ENCODE measurements at places on chromosomes 12 and 14. TPM values are rescaled to one million over a fixed set of nuclear protein-coding genes. Genes with fewer than 3 reads are reported as not detected.

- H3K27me3 ChIP-seq, result no peaks in the 10 kb centered on the region
- no peaks in the 10 kb centered on the region for H3K36me3 ChIP-seq
- no peak for DNase-seq
- H3K27ac ChIP-seq, result no peak overlapping the region
- H3K4me1 ChIP-seq, result no peaks in the 10 kb centered on the region
These were observed 396.7 kb upstream of the PDE3A start for GRCh38 chr12:19971361-19972280.

GRCh38 chr12:27024291-27024690 lies 1.9 kb downstream of the MED21 start:
- DNase-seq, result no peak
- peaks cover 5% of the 10 kb centered on the region for H3K36me3 ChIP-seq
- no peaks in the 10 kb centered on the region for H3K27me3 ChIP-seq

GRCh38 chr12:26149968-26150500 lies 25.2 kb upstream of the BHLHE41 start:
- no peaks in the 10 kb centered on the region for H3K36me3 ChIP-seq
- H3K27me3 ChIP-seq, result no peaks in the 10 kb centered on the region
- no peak for DNase-seq
- H3K4me1 ChIP-seq, result no peaks in the 10 kb centered on the region
- no peak overlapping the region for H3K27ac ChIP-seq

Gene KERA
- 0.33 TPM for total RNA-seq

- H3K36me3 ChIP-seq, result no peaks in the 10 kb centered on the region
- DNase-seq, result no peak
- no peak overlapping the region for H3K4me3 ChIP-seq
- H3K4me1 ChIP-seq, result no peaks in the 10 kb centered on the region
- H3K27me3 ChIP-seq, result no peaks in the 10 kb centered on the region
- H3K27ac ChIP-seq, result no peak overlapping the region
These were observed 101.9 kb downstream of the TMTC3 start for GRCh38 chr12:88243982-88244381.

DNA sequence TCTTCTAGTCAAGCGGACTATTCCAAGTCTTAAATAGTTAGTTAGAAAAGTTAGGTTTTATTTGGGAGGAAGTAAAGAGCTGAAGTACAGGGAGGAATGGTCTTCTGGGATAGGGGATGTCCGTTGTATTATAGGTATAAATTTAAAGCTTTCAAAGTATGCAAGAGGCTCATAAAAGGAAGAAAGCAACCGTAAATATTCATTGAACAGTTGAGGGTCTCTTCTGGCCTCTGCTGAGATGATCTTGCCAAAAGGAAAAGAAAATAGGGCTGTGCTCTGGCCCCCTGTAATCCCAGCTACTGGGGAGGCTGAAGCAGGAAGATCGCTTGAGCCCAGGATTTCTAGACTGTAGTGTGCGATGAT lies 377 bp upstream of the TIMELESS start:
- H3K4me1 ChIP-seq, result no peaks in the 10 kb centered on the region
- H3K27me3 ChIP-seq, result no peaks in the 10 kb centered on the region
- no peak for DNase-seq
- H3K27ac ChIP-seq, result peak overlapping the region; percentile 92

Gene ST8SIA1
- 2.6 TPM for total RNA-seq

DNA sequence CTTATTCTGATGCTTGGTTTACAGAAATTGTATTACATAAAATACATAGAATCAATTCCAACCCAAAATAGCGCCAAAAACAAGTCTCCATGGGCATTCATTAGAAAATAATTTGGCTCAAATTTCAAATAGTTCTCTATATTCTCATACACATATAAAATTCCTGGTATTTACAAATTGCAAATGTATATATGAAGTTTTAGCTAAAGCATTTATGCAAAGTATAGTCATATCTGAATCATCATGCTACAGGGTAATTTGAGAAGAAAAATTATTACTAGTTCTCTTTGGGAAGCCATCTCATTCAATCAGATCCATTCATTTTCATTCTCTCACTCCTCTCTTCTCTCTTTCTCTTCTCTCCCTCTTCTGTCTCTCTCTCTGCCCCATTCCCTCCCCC lies 257.8 kb downstream of the DPF3 start:
- no peaks in the 10 kb centered on the region for H3K27me3 ChIP-seq
- H3K27ac ChIP-seq, result no peak overlapping the region
- H3K36me3 ChIP-seq, result no peaks in the 10 kb centered on the region
- H3K4me3 ChIP-seq, result no peak overlapping the region
- H3K4me1 ChIP-seq, result no peaks in the 10 kb centered on the region

- no peaks in the 10 kb centered on the region for H3K27me3 ChIP-seq
- no peak overlapping the region for H3K27ac ChIP-seq
- peak; percentile 60 for DNase-seq
- H3K4me3 ChIP-seq, result no peak overlapping the region
These were observed 36.7 kb downstream of the TMBIM6 start for GRCh38 chr12:49777800-49778748.

- H3K4me1 ChIP-seq, result peaks cover 3% of the 10 kb centered on the region
- H3K27me3 ChIP-seq, result no peaks in the 10 kb centered on the region
- no peak overlapping the region for H3K27ac ChIP-seq
- H3K4me3 ChIP-seq, result no peak overlapping the region
These were observed 10.3 kb upstream of the CD27 start for GRCh38 chr12:6434205-6435140.

DNA sequence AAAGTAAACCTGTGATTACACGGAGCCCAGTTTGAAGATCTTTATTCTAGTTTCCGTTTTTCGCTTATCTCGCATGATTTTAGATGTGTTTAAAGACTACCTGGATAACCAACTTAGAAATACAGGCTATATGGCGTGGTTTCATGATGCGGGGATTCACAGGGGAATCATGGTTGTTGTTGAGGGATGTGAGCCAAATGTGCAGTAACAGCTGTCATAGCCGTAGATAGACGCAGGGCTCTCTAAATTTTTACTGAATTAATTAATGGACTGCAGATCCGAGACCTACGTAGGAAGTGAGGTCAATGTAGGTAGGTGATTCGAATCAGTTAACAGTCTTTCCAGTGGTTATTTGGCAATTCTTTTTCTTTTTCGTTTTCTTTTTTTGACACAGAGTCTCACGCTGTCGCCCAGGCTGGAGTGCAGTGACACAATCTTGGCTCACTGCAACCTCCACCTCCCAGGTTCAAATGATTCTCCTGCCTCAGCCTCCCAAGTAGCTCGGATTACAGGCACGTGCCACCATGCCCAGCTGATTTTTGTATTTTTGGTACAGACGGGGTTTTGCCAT lies 144.9 kb upstream of the AMIGO2 start:
- no peak overlapping the region for H3K27ac ChIP-seq
- no peaks in the 10 kb centered on the region for H3K4me1 ChIP-seq

Gene RDH11
- total RNA-seq, result 57.5 TPM

Gene KRT72
- not detected for total RNA-seq

Gene CCDC196
- total RNA-seq, result not detected

- DNase-seq, result no peak
- no peaks in the 10 kb centered on the region for H3K27me3 ChIP-seq
- H3K36me3 ChIP-seq, result peaks cover 11% of the 10 kb centered on the region
- no peaks in the 10 kb centered on the region for H3K4me1 ChIP-seq
- peak overlapping the region; percentile 61 for H3K27ac ChIP-seq
These were observed 17.5 kb downstream of the YBX3 start for GRCh38 chr12:10705655-10706054.

DNA sequence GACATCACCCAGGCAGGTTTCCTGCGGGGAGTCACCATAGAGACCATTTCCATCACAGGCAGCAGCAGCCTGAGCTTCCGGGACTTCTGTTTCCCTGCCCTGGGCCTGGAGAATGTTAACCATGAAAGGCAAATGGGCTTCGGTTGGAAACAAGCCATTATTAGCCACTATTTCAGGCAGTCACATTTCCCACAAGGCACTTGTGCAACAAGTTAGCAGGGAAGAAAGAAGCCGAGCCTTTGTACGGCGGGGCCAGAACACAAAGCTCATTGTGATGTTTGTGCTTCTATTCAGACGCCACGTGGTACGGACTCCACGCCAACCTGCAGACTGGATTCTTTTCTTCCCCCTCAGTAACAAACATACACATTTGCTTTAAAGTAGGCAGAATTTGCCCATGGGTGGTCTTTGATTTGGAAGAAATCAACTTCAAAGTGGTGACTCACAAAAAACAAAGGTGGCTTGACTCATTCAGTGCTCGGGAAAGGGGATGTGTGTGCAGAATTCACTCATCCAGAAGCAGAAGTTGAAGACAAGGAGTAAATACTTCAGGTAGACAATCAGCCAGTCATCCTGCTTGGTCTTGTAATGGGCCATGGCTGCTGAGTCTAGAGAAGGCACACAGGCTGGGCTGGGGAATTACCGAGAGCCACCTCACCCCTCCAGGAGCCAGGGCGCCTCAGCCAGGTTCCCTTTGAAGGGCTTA lies 154.2 kb upstream of the PRMT8 start:
- H3K4me1 ChIP-seq, result no peaks in the 10 kb centered on the region
- no peak overlapping the region for H3K4me3 ChIP-seq

Gene PRH2
- not detected for total RNA-seq

Gene LRTM2
- not detected for total RNA-seq

Gene MMP14
- 136 TPM for total RNA-seq

Gene KCNH5
- 0.88 TPM for total RNA-seq

DNA sequence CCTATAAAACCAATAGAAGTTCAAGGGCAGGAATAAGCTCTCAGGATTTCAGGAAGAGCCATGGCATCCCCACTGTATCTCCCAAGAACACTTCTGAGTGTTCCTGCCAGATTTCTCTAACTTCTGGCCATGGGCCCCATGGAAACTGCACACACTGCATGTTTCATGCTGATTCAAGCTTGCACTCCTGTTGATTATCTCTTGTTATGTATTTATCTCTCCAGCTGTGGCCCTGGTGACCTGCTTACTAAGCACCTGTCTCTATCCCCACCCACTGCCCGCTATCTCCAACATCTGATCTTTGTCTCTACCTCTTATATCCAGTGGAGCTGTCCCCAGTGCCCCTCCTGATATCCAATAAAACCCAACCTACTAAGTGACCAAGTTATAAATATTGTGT lies 285.3 kb downstream of the PDZRN4 start:
- DNase-seq, result no peak
- no peaks in the 10 kb centered on the region for H3K4me1 ChIP-seq
- no peaks in the 10 kb centered on the region for H3K27me3 ChIP-seq
- no peaks in the 10 kb centered on the region for H3K36me3 ChIP-seq
- H3K27ac ChIP-seq, result no peak overlapping the region

DNA sequence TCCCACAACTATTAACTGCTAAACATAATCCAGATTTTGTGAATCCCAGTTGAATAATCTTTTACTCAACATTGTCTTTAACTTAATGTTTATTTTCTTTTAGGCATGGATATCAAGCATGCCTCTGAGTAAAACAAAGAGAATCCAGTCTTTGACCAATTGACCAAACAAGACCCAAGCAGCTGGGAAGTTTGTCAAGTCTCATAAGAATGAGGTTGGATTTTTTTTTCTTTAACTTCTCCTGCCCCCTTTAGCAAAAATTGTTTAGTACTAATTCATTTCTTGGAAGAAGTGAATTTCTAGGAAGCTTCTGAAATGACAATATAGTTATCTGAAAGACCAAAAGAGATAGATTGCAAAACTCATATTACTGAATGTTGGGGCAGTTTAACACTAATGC lies 89.9 kb downstream of the OTOGL start:
- H3K36me3 ChIP-seq, result no peaks in the 10 kb centered on the region
- no peaks in the 10 kb centered on the region for H3K4me1 ChIP-seq
- H3K27me3 ChIP-seq, result no peaks in the 10 kb centered on the region
- no peak for DNase-seq

GRCh38 chr14:36212987-36213386 lies 36.5 kb upstream of the PTCSC3 start:
- H3K27ac ChIP-seq, result no peak overlapping the region
- no peak overlapping the region for H3K4me3 ChIP-seq
- DNase-seq, result no peak
- no peaks in the 10 kb centered on the region for H3K27me3 ChIP-seq
- no peaks in the 10 kb centered on the region for H3K36me3 ChIP-seq

Gene FAIM2
- 1.3 TPM for total RNA-seq

Gene SDSL
- total RNA-seq, result 4.6 TPM

GRCh38 chr12:123498126-123498825 lies 35.2 kb downstream of the RILPL1 start:
- no peaks in the 10 kb centered on the region for H3K36me3 ChIP-seq
- no peaks in the 10 kb centered on the region for H3K27me3 ChIP-seq
- no peaks in the 10 kb centered on the region for H3K4me1 ChIP-seq

DNA sequence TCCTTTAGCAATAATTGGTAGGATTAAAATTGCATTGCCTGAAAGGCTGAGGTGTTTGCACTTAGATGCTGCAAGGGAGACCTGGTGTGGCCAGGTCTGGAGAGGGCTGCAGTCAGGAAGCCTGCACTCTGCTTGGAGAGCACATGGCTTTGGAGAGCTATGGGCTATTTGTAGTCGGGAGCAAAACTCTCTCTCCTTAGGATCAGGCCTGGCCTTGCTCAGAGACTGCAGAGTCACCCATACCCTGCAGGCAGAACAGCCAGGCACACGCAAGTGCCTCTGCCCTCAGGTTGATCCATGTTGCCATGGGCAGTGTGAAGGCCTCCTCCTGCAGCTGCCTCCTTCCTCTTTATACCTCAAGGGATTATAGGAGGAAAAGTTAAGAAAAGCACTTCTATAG lies 26.8 kb downstream of the CKB start:
- no peak for DNase-seq
- H3K4me1 ChIP-seq, result no peaks in the 10 kb centered on the region
- H3K27ac ChIP-seq, result no peak overlapping the region
- H3K36me3 ChIP-seq, result no peaks in the 10 kb centered on the region
- no peak overlapping the region for H3K4me3 ChIP-seq

DNA sequence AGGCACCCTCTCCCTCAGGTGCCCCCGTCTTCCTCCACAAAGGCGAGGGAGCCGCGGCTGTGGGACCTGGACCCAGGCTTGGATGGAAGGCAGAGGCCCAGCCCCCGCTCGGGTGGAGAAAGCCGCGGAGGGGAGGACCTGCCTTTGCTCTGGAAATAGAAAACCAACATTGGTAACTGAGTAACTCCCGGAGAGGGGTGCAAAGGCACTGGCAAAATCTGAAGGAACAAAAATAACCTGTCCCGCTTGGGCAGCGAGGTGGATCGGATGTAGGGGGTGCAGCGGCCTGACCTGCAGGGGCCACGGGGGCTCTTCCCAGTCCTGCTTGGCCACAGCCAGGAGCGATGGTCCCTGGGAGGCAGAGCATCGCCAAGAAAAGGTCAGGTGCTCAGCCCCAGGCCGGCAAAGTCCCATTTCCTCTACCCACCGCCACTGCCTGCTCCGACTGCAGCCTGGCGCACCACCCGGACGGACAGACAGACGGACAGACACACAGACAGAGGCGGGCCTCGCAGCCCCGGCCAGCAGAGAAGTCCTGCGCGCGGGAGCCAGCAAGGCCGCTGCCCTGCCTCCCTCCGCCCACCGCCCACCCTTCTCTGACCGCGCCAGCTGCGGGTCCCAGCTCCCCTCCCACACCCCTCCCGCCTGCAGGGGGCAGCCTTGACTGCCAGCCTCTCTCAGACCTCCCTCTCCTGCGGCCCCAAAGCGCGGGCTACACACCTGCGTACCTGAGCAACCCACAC lies 21.4 kb upstream of the TMEM106C start:
- DNase-seq, result no peak
- H3K36me3 ChIP-seq, result no peaks in the 10 kb centered on the region
- no peak overlapping the region for H3K27ac ChIP-seq
- no peaks in the 10 kb centered on the region for H3K27me3 ChIP-seq

Gene RAB3IP
- 45.5 TPM for total RNA-seq

- H3K36me3 ChIP-seq, result no peaks in the 10 kb centered on the region
- H3K27me3 ChIP-seq, result no peaks in the 10 kb centered on the region
- no peak overlapping the region for H3K4me3 ChIP-seq
- H3K27ac ChIP-seq, result no peak overlapping the region
These were observed 68.7 kb upstream of the MAP1LC3B2 start for GRCh38 chr12:116490471-116490870.

Gene RPAP3
- total RNA-seq, result 25.0 TPM

Gene TAS2R7
- not detected for total RNA-seq

Data from breast epithelium (tissue), 4 donors.